Activated naive CD4-positive, alpha-beta T cell (primary cell): ENCODE measurements at places on chromosomes 4 and X.

GRCh38 chr4:115113506-115114106 is at the start of gene NDST4:
TSS of gene NDST4 (minus strand) at chr4:115113620. CDS start at chr4:115077036, 36,584 bp downstream.
- DNase-seq: no peak

DNA sequence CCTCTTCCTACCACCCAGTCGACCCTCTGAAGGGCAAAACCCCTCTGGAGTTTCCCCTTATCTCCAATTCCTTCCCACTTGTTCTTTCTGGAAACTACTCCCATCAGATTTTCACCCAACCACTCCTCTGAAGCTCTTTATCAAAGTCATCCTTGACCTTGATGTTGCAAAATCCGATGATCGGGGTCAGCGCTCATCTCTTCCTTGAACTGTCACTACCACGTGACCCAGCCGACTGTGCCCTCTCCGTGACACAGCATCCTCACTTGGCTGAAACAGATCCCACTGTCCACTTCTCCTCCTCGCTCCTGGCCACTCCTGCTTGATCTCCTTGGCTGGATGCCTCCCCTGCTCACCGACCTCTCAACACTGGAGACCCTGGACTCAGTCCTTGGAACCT is 1.1 kb downstream of the CFAP99 start:
- DNase-seq: no peak

DNA sequence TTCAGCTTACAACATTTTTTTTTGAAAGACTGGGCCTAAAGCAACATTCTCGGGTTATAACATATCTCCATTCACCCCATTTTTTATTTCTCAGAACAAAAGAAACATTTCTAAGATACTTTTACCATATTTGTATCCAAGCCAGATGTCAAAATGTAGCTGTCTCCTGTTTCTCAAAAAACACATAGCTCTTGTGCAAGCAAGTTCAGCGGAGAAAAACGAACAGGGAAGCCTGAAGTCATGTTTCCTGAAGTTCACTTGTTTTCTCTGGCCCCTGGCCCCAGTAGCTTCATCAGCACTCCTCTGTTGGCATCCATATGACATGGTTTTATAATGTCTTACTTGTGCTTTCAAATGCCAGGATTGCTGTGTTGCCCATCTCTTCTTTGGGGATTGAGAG is 218.2 kb downstream of the BANK1 start:
- DNase-seq: no peak

GRCh38 chrX:119685225-119686066 is 7.5 kb downstream of the SEPTIN6 start:
- no peak for DNase-seq

- DNase-seq: no peak
Observed at GRCh38 chr4:98473046-98473445, 185.4 kb downstream of the TSPAN5 start.

DNA sequence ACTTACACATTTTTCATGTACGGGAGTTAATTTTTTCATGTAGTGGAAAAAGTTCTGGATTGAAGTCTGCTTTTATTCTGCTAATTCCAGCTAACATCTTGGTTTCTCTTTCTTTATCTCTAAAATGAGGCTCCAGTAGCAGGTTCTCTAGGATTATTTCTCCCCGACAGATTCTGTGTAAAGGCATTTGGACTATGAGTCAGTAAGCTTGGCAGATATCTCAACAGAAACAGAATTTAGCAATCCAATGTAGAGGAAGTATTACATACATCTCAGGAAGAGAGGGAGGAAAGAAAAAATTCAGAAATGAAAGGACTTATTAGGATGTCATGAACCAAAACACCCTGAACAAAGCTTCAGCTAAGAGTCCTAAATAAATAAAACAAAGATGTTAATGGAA is 1682.3 kb upstream of the TENM3 start:
- no peak for DNase-seq

GRCh38 chrX:38817004-38817703 is 15.9 kb downstream of the MID1IP1 start:
- no peak for DNase-seq

- no peak for DNase-seq
Observed at GRCh38 chr4:112910109-112910736, 139.2 kb upstream of the ANK2 start.

- no peak for DNase-seq
Observed at GRCh38 chr4:161642708-161643107, 521.1 kb downstream of the FSTL5 start.

GRCh38 chr4:14837860-14838259 is 164.4 kb upstream of the CPEB2 start:
- DNase-seq: no peak

DNA sequence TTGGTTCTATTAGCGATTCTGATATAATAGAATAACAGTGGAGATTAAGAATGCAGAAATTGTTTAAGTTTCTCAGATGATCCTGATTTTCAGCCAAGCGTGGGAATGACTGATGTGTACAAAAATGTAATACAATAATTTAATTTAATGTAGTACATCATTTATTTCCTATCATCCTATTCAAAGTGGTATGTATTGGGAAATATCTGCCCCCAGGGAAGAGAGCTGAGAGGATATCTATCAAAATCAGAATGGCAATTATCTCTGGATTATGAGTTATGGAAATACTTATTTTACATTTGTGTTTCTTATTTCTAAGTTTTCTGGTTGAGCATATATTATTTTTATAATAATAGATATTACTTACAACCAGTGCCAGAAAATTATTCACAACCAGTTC is 3.9 kb downstream of the FABP2 start:
- DNase-seq: no peak

- DNase-seq: no peak
Observed at GRCh38 chr4:6221301-6221850, 21.0 kb upstream of the JAKMIP1 start.

DNA sequence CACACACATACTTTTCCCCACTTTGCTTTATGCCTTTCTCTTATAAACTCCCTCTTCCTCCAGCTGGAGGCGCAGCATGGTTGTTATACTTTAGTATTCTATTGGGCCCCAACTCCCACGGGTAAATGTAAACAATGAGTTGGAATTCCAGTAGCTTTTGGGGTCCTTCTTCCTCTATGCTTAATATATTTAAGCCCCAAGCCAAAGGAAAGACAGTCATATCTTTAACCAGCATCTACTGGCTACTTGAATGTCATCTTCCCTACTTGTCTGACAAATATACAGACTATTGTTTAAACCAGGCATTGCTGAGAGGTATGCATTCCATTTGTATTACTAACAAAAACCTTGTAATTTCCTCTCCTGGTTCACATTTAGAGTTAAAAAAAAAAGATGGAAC is 72.9 kb downstream of the WDR19 start:
- DNase-seq: no peak

GRCh38 chr4:133493776-133494175 is 344.7 kb downstream of the PCDH10 start:
- DNase-seq: no peak

GRCh38 chr4:48693856-48694574 is 86.1 kb downstream of the FRYL start:
- DNase-seq: no peak

- no peak for DNase-seq
Observed at GRCh38 chr4:189092581-189092980, 848.1 kb upstream of the FRG1 start.

DNA sequence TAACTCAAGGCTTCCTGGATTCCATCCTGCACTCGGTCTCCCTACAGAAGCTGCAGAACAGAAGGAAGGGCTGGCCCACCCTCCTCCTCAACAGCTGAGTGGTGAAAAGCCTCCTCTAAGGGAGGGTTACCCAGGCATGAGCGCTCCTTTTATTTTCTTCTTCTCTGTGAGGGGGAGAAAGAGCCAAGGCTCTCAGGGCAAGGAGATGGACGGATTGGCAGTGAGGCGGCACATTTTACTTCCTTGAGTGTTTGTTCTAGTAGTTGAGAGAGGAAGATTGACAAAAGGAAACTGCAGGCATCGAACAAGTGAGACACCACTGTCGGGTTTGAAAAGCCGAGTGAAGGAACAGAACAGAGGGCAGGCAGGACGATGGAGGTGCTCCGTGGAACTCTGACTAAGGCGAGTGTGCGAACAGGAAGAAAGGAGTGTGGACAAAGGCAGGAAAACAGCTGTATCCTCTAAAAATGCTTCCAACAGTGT is 38.4 kb upstream of the STS start:
- no peak for DNase-seq

GRCh38 chr4:121717680-121718237 is 21.0 kb upstream of the ANXA5 start:
- DNase-seq: no peak

GRCh38 chr4:41670530-41670929 is 78.0 kb downstream of the PHOX2B start:
- DNase-seq: no peak

DNA sequence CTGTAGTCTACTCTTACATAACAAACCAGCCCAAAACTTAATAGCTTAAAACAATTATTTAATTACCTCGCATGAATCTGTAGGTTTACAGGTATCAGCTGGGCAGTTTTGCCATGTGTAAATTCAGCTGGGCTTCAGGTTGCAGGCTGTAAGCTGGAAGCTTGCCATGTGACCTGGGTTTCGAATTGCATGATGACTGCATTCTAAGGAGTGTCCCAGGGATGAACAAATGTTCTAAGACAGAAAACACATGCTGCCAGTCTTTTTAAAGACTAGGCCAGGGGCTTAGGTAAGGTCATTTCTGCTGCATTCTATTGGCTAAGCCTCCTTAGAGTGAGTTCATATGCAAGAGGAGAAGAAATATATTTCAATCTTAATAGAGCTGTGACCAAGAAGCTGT is 44.8 kb downstream of the GRIA2 start:
- DNase-seq: no peak

DNA sequence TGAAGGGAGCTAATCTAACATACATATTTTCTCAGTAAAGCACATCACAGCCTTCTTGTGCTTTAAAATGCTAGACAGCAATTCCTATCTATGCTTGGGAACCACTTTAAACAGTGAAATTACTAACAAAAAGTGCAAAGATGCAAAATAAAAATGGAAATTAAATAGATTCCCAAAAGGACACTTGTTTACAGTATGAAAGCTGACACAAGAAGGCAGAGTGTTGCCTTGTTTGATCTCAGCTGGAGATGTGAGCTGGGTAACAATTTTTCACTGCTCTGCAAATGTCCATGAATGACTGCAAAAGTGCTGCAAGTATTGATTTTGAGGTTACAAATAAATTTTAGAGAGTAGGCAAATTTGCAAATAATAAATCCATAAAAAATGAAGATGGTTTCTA is 22.3 kb downstream of the GRIA2 start:
- DNase-seq: no peak

- no peak for DNase-seq
Observed at GRCh38 chrX:151729056-151729725, 5.4 kb upstream of the CNGA2 start.

DNA sequence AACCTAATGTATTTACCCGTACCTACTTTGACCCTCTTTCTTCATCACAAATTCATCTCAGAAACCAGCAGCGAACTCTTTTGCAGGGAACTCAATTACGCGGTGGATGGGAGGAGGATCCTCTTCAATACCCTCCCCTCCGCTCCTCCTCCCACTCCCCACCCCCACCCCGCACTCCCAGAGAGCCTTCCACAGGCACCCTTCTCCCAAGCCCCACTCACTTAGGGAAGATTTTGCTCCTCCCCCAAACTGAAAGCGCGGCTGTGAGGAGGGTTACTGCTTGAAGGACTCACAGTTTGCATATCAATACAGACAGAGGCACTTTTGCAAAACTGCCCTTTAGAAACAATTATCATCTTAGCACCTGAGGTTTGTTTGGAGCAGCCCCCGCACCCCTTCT is 960 bp upstream of the IL1RAPL1 start:
- no peak for DNase-seq

DNA sequence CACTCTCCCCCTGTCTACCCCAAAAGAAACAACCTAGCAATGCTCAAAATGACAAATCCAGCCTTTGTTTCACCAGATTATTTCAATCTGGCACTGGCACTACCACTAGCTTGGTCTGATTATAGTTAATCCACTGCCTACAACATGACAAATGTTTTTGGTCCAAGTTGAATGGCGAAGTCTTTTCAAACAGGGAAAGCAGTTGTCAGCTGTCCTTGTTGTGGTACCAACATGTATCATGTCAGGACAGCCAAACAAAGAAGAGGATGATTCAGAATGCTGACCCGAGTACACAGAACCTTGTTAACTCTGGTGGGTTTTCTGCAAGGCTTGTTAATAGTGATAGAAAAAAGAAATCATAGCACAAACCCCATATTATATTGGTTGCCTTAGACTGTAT is 160.8 kb upstream of the ANK2 start:
- no peak for DNase-seq

- DNase-seq: no peak
Observed at GRCh38 chr4:118757761-118758251, 72.6 kb downstream of the METTL14 start.

DNA sequence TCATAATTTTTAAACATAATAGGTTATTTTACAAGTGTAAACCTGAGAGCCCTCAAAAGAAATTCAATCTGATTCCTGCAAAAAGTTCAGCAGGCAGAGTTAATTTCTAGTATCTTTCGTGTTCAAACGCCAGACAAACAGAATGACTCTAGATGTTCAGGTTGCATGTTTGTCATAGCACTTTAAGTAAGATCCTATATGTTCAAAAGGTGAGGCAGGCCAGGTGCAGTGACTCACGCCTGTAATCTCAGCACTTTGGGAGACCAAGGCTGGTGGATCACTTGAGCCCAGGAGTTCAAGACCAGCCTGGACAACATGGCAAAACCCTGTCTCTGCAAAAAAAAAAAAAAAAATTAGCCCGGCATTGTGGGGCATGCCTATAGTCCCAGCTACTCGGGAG is 1.1 kb upstream of the RASSF6 start:
- DNase-seq: no peak

DNA sequence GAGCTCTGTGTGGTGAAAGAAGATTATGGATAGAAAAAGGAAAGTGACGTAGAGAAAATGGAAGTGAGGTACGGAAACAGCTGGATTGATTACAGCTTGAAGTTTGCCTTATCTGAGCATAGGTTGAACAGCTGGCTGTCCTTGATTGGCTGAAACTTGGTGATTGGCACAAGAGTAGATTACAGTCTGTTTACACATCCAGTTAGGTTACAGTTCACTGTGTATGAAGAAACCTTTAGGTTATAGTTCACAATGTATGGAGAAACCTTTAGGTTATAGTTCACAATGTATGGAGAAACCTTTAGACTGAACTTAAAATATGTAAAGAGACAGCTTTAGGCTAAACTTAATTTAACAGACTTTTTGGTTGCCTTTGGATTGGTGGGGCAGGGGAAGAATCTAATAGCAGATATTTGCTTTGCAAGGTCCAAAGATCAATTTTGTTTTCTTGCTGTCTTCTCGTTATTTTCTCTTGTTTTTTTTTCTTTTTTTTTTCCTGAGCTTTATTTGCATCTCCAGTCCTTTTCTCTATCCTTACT is 15.6 kb upstream of the ART3 start:
- no peak for DNase-seq
